ENCODE measurements at places on chromosomes 6 and 20.

GRCh38 chr20:17823409-17824144 is 123.8 kb downstream of the BANF2 start:
- no peak for DNase-seq

DNA sequence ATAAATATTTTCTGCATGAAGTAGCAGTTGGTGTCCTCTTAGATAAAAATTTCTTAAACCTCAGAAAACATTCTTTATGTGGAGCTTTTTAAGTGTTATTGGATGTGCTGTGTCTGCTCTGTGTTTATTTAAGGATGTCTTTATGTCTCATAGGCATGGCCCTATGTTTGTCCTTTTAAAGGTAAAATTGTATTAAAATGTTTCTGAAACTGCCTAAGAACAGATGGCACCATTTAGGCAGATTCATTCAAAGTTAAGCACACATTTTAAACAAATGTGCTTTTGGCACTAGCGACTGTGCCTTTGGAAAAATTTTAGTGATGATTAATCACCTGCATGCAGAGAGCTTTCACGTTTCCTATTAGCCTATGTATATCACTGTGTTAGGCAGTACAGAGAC is 125.2 kb downstream of the KIF6 start:
- no peak for DNase-seq

DNA sequence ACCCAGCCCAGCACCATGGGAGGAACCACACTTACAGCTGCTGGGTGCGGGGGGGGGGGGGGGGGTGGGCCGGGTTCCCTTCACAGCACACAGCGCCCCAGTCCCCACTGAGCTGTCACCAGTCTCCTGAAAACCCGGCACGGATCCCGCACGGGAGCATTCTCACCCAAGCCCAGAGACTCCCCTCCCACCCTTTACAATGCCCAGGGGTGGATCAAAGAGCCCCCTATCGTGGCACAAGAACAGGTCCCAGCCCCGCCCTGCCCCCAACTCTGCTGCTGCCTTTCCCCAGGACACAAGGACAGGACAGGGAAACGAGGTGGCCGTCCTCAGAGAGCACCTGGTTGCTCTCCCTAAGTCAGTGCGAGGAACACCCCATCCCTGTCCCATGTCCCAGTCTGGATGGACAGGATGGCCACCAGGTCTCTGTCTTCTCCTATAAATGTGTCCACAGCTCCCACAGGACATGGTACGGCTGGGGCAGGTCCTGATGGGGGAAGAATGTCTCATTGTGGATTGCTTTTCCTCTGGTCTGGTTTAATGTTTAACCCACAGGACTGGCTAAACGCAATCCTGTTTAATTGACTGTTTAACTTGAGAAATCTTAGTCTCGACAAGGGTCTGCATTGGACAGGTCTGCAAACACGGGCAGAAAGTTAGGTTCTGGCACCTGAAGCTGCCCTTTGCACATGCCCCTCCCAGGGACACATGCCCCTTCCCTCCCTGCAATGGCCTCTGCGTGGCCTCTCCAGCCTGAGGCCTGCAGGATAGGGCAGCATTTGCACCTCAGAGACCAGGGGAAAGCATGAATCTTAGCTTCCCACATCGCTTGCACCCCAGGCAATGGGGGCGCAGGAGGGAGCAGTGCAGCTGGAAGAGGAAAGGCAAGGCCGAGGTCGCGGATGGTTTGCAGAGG is 45.3 kb downstream of the DACT2 start:
- no peak for DNase-seq

GRCh38 chr6:1814279-1814678 is 204.6 kb downstream of the FOXC1 start:
- no peak for DNase-seq

Measured in RPMI7951 (cell line).